ENCODE measurements at places on chromosomes 4 and X.

DNA sequence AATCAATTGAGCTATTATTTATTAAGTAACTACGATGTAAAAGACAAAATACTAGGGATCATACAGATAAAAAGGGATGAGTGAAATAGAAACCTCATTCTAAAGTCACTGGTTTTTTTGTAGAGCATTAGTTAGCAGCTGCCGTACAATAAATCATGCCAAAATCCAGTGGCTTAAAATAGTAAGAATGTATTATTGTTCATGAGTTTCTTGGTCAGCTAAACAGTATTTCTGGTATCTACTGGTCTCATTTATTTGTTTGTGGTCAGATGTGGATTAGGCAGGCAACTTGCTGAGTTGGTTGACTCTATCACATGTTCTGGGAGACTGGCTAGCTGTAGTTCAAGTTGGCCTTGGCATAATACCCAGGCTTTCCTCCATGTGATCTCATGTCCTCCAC, 667.3 kb downstream of the GALNTL6 start:
- DNase-seq: no peak

DNA sequence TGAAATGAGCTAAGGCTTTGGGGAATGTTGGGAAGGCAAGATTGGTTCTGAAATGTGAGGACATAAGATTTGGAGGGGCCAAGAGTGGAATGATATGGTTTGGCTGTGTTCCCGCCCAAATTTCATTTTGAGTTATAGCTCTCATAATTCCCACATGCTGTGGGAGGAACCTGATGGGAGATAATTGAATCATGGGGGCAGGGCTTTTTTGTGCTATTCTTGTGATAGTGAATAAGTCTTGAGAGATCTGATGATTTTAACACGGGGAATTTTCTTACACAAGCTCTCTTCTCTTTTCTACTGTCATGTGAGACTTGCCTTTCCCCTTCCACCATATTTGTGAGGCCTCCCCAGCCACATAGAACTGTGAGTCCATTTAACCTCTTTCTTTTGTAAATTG, 157.6 kb upstream of the C1QTNF7 start:
- no peak for DNase-seq

GRCh38 chrX:66635360-66635759, 3.5 kb downstream of the EDA2R start:
- no peak for DNase-seq

GRCh38 chr4:38600575-38600974, 63.4 kb upstream of the KLF3 start:
- no peak for DNase-seq

DNA sequence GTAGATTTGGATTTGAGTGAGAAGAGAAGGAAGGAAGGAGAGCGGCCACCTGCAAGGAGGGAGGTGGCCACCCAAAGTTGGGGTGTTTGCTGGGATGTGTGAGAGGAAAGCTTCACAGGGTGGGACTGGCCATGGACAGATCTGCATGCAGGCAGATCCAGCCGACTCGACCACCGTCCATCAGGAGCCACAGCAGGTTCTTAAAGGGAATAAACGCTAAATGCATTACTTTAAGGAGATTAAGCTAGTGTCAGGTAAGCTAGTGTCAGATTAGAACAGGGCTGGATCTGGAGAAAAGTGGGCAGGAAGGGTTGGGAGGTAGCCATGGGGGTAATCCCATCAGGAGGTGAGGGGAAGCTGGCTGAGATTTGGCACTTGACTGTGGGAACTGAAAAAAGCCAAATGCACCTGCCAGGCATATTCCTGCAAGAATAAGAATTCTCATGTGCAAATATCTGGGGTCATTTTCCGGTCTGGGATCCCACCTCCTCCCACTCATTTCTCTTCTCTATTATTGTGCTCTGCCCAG, 79.6 kb downstream of the MGST2 start:
- DNase-seq: no peak

DNA sequence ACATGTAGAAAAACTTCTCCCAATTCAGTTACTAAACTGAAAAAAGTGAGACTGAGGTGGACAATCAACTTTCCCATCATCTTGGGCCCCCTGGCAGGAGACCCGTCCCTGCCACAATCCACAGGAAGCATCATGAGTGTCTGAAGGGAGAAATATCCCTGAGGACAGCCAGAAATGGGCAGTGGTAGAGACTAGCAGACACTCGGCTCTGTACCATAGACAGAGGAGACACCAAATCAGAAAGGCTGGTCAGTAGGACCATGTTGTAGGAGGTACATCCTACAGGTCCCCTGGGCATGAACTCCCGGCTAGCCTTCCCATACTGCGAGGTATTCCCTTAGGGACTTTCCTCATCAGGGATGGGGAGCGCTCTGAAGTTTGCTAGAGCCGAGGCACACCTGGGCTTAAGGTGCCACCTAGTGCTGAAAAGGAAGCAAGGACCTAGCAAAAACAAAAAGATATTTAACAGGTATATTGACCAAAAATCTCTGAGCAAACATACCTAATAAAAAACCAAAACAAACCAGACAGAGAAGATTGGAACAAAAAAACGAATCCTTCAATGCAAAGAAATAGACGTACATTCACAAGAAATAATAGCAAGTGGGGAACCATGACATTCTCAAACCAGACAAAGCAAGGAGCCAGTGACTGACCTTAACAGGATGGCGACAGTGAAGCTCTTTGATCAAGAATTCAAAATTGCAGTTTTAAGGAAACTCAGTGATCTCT, 55.6 kb downstream of the HAUS3 start:
- DNase-seq: no peak

DNA sequence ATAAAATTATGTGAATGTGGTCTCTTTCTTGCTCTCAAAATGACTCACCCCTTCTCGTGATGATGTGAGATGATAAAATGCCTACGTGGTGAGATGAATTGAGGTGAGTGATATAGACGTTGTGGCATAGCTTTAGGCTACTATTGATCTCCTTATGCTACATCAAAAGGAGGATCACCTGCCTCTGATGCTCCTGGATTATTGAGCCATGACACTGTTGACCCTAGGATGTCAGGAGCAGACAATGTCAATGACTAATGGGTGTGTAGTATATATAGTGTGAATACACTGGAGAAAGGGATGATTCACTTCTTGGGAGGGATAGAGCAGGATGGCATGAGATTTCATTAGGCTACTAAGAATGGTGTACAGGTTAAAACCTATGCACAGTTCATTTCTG, 210.7 kb upstream of the PRPS2 start:
- DNase-seq: no peak

DNA sequence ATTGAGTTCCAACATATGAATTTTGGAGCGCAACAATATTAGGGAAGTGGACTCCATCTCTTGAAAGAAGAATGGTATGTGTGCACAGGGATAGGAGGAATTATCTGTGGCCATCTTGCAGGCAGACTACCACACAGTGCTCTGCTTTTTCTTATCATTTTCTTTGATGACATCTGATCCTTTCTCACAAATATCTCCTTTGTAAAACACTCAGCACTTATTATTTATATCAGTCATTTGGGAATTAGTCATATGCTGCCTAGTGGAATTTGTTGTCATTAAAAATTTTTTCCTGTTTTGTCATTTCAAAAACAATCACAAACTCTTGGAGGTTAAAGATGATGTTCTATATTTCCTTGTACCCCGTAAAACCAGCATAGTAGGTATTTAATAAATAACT, 444.3 kb upstream of the ATOH1 start:
- no peak for DNase-seq

DNA sequence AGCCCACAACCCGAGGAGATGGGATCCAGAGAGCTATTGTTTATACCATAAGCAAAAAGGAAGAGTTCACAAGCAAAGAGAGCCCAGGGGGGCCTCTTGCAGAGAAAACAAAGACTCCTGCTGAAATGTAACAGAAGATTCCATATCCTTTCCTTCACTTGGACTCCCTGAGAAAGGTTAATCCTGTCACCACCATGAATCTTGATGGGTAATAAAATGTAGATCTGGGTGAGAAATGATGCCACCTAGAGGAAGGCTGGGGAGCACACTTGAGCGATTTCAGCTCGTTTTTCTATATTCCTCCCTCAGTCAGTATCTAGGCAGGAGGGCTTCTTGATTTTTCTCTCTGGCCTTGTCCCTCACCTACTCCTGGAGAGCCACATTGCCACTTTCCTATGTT, 10.2 kb upstream of the KCNE5 start:
- no peak for DNase-seq

- DNase-seq: no peak
Measured at GRCh38 chrX:134025986-134026545, 40.7 kb upstream of the GPC3 start.

DNA sequence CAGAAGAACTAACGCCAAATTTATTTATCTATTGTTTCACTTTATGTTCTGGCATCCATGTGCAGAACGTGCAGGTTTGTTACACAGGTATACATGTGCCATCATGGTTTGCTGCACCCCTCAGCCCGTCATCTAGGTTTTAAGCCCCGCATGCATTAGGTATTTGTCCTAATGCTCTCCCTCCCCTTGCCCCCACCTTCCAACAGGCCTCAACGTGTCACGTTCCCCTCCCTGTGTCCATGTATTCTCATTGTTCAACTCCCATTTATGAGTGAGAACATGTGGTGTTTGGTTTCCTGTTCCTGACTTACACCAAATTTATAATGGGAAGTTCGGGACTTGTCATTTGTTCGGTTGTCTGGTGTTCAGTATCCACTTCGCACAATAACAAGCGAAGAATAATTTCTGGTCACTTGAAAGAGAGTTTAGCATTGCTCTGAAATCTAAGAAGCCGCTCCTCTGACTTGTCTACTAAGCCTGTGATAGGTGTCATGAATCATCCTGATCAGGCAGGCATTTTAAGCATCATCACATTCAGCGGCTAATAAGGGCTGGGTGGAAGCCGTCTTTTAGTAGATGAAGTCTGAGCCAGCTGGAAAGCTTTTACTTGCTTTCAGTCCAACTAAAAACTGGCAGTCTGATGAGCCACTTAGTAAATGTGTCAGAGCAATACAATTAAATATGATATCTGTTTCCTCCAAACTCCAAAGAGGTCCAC, 1065.7 kb upstream of the PABPC4L start:
- no peak for DNase-seq

GRCh38 chr4:185112104-185112503, 31.0 kb upstream of the SLC25A4 start:
- DNase-seq: no peak

GRCh38 chr4:15562623-15563022, 92.5 kb downstream of the FBXL5 start:
- no peak for DNase-seq

DNA sequence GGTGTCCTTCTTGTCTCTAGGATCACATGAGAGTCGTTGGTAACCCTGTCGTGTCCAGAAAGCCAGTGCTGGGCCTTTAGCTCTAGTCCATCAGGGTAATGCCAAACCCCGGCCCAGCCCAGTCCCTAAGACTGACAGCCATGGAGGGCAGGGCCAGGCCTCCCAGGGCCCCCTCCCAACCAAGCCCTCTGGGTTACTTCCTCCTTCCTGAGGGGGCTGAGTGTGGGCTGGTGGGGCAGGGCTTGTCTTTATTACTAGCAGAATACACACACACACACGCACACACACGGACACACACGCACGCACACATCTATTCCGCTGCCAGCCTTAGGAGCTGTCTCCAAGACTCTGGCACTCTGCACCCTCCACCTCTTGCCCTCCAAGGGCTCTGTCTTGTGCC, 35.6 kb upstream of the CDKN2AIP start:
- no peak for DNase-seq

DNA sequence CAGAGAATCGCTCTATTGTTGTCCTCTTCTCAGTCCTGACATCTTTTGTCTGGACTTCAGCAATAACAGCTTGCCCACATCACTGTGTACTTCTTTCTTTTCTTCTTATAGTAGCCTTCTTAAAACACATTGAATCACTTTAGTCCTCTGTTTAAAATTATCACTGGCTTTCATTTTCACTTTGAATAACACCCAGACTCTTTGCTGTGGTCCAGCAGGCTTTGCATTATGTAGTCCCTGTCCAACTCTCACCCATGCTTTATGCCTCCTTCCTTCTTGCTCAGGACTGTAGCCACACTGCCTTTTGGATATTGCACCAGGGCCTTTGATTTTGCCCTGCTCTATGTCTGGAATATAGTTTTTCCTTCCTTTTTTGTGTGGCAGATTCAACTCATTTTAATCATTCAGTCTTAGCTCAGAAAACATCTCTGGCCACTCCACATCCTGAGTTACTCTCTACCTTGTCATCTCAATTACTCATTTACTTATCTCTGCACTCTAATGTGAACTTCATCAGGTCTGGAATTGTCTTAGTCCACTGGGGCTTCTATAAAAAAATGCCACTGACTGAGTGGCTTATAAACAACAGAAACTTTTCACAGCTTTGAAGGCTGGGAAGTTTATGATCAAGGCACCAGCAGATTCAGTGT, 168.2 kb downstream of the C4orf33 start:
- DNase-seq: no peak

DNA sequence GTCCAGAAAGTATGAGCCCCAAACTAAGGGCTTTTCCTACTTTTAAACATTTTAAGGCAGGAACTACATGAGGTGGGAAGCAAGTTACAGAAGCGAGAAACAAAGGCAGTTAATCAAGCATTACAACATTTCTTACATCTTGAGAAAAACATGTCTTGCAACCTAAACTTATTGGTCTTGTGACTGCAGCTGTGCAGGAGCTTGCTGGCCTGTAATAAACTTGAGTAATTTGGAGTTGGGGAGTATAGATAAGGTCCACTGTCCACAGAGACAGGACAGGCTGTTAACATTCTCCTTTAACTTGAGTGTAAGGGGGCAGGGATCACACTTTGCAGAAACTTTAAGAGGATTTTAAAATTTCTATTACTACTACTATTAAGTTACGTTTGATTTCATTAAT, 2.7 kb upstream of the UGT8 start:
- DNase-seq: no peak

GRCh38 chr4:87978681-87979080, 3.2 kb downstream of the SPP1 start:
- DNase-seq: no peak

GRCh38 chrX:53644751-53645150, 41.8 kb downstream of the HUWE1 start:
- DNase-seq: no peak

- no peak for DNase-seq
Measured at GRCh38 chr4:13102092-13102742, 381.9 kb downstream of the RAB28 start.

DNA sequence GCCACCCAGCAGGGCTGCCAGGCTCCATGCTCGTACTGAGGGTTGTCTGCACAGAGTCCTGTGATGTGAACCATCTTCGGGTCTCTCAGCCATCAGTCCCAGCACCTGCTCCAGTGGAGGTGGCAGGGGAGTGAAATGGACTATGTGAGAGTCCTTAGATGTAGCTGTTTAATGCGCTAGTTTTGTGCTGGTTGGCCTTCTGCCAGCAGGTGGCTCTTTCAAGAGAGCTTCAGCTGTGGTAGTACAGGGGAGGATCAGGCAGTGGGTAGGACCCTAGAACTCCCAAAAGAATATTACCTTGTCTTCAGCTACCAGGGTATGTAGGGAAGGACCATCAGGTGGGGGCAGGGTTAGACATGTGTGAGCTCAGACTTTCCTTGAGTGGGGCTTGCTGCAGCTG, 1066.0 kb downstream of the GLUD2 start:
- DNase-seq: no peak

All from stimulated activated CD4-positive, alpha-beta T cell treated with anti-CD3 and anti-CD28 coated beads, Interleukin-12 subunit alpha, Interleukin-12 subunit beta, amount 100 ng/mL, for 48 hours (primary cell).